ENCODE measurements at places on chromosomes 2 and 18. TPM values are rescaled to one million over a fixed set of nuclear protein-coding genes. Genes with fewer than 3 reads are reported as not detected.
A peak's percentile ranks its signal among the peaks of the same experiment; 100 is the strongest.

EDAR gene
- not detected for total RNA-seq

SERPINB2 gene
- total RNA-seq = 3.9 TPM

RAMP1 gene
- total RNA-seq = 16.4 TPM

COX5B gene
- 381 TPM for total RNA-seq

- DNase-seq = no peak
These were observed 222.5 kb downstream of the PMAIP1 start for GRCh38 chr18:60122339-60122738.

DNA sequence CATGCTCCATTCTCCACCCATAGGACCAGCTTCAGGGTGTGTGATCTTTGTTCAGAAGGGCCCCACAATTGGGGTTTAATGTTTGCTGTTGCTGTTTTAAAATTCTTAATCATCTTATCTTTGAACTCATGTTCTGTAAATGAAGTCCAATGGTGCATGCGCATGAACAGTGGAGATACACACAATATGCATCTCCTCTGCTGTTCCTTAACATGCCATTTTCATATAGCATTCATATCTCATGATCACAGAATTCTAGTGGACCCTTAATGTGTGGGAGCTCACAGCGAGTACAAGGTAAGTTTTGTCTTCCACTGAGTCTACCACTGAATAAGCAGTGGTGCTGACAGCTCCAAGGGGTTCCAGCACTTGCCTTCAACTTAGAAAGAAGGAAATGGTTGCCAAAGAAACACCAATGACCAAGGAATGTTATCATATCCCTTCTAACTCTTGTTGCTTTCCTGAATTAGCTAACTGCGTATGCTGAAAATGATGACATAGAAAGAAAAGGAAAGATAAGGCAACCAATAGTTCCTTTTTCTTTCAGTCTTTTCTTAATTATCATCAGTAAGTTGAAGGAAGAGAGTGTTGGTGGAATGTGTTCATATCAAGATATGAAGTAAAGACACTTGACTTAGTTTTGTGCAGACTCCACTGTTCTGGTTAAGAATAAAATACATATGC lies 258.9 kb upstream of the FBXO11 start:
- DNase-seq = no peak

GRCh38 chr2:86274265-86274917 lies 63.0 kb downstream of the REEP1 start:
- DNase-seq = peak; percentile 71

DNA sequence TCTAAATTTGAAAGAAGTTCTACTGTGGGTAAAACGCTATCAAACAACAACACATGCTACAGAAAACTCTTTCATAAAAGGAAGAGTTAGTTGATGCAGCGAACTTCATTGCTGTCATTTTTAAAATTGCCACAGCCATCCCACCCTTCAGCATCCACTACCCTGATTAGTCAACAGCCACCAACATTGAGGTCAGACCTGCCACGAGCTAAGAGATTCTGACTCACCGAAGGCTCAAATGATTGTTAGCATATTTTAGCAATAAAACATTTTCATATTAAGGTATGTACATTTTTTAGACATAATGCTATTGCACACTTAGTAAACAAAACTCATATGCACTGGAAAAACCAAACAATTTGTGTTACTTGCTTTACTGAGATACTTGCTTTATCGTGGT lies 347.1 kb downstream of the CLIP4 start:
- DNase-seq = no peak

- DNase-seq = no peak
These were observed 1.6 kb upstream of the RBM45 start for GRCh38 chr2:178110681-178111080.

GRCh38 chr18:32258558-32259204 lies 68.8 kb downstream of the MEP1B start:
- no peak for DNase-seq
